Activated naive CD4-positive, alpha-beta T cell treated with anti-CD3 and anti-CD28 coated beads, Interleukin-2, amount 50 U/mL, for 16 hours (primary cell): ENCODE measurements at places on chromosomes 16 and 17.

GRCh38 chr16:23365602-23366240 is 63.6 kb downstream of the SCNN1B start:
- DNase-seq: no peak

- DNase-seq: no peak
These were observed 12.8 kb downstream of the KCNJ12 start for GRCh38 chr17:21388944-21389343.

- DNase-seq: no peak
These were observed 3.5 kb downstream of the LIMD2 start for GRCh38 chr17:63696381-63696961.

GRCh38 chr17:46027048-46027975 is 28.3 kb downstream of the STH start:
- DNase-seq: no peak

DNA sequence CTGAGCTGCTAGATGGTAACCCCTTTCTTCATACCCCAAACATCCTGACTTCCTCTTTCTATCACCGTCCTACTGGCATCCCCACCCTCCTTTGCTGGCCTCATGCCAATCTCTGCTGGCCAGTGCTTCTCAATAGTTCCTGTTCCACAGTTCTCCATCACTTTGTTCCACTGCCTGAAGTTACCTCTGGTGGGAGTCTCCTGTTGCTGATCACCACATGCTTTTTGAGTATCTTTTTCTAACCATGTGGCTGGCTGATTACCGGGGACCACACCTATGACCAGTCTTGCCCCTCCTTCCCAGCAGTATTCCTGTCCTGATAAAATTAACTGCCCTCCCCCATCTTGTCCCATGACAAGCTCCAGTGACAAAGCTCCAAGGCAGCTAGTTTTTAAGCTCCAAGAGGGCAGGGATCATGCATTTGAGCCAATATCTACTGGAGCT is 380.4 kb upstream of the CCL2 start:
- no peak for DNase-seq

GRCh38 chr17:71935341-71935740 is 185.5 kb upstream of the SOX9 start:
- DNase-seq: no peak

DNA sequence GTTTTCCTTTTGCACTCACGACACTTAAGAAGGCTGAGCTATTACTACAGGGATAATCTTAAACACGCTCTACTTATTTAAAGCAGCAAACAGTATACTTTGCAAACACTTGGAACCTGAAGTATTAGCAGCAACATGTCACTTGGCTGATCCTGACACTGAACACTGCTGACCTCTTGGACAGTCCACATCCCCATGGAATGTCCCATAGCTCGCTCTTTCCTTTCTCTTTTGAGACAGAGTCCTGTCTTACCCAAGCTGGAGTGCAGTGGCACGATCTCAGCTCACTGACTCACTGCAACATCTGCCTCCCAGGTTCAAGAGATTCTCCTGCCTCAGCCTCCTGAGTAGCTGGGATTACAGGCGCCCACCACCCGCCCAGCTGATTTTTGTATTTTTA is 26.4 kb downstream of the SMYD4 start:
- no peak for DNase-seq

DNA sequence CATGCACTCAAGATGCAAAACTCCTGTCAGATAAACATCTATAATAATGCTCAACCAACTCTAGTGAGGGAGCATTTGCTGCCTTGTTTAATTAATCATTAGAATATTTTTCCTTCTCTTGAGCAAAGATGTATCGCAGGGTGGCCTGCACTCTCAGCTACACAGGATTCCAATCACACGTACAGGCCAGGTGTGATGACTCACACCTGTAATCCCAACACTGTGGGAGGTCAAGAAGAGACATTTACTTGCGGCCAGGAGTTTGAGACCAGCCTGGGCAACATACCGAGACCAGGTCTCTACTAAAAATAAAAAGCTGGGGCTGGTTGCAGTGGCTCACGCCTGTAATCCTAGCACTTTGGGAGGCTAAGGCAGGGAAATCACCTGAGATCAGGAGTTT is 49.1 kb downstream of the ARHGAP17 start:
- DNase-seq: no peak

GRCh38 chr16:75420987-75421819 is 12.1 kb downstream of the CFDP1 start:
- peak; percentile 16 for DNase-seq

DNA sequence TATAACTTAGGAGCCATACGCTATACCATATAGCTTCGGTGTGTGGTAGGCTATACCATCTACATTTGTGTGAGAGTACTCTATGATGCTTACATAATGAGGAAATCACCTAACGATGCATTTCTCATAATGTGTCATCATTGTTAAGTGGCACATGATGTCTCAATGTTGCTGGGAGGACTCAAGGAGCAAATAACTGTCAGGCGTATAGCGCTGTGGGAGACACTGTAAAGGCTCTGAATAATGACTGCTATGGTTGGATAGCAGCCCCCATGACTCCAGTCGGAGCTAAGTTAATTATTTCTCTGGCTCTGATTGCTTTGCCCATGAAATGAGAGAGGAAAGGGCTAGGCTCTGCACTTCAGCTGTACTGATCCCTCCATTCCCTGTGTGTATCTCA is 197.2 kb downstream of the RGS9 start:
- no peak for DNase-seq

DNA sequence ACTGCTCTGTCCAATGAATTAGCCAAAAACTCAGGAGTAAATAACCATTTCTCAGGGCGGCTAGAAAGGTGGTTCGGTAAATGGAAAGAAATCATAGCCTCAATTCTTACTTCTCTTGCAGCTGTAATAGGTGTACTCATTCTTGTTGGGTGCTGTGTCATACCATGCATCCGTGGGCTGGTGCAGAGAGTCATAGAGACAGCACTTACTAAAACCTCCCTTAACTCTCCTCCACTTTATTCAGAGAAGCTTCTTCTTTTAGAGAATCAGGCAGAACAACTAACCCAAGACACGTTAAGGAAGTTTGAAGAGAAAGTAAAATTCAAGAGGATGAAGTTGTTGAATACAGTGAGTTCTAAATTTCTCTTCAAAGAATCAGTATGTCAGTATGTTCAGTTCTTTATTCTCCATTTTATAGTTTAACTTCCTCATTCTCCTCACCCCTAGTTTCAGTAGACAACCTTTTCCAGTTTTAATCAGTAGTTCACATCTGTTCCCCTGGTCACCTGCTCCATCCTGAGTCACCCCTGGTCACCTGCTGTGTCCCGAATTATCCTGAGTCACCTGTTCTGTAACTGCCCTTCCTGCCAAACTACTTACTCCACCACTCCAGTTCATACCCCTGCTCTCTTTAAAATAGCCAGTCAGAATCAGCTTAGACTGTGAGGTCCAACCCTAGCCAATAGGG is 85.9 kb downstream of the EMP2 start:
- no peak for DNase-seq

DNA sequence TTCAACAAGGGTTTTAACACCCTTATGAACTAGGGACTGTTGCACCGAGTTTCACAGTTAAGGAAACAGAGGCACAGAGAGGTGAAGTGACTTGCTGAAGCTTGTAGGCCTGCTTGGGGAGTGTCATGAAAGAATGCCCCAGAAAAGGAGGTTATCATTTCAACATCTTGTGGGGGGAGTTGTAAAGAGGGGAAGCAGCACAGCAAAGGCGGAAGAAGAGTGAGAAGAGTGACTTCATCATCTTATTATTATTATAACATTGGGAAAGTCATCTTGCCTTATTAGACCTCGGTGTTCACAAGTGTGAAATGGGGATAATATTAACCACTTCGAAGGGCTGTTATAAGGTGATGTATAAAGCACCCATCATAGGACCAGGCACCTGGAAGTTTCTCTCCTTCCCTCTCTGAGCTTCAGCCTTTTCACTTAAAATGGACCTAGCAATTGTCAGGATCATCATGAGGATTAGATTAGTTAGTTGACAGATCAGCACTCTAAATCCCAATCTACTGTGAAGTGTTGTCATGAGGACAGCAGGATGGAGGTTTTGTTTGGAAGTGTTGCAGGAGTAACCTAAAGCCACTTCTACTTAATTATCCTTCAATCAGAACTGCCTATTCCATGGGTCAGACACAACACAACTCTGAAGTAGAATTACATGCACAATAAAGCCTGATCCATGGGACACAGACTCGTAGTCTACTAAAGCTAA is 2.3 kb downstream of the CCL4 start:
- no peak for DNase-seq

- no peak for DNase-seq
These were observed 28.3 kb downstream of the ALDH3A2 start for GRCh38 chr17:19676896-19677295.

DNA sequence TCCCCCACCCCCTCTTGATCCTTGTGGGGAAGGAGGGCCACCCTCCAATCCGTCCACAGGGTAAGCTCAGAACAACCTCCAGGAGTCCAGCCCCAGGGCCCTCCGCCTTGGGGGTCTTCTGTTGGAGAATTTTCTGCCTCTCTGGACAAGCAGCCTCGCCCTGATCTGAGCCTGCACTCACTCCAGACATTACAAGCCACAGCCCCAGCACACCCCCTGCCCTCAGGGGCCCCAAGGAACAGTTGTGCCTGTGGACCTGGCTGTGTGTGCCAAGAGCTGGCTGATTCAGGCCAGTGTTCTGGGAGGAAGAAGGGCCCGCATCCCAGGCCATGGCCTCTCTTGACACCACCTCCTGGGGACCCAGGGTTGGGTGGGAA is 477 bp upstream of the ARHGAP27 start:
- DNase-seq: no peak

- no peak for DNase-seq
These were observed 17.2 kb upstream of the RCVRN start for GRCh38 chr17:9922012-9922848.

GRCh38 chr17:15456972-15457722 is 10.3 kb downstream of the CDRT4 start:
- no peak for DNase-seq

DNA sequence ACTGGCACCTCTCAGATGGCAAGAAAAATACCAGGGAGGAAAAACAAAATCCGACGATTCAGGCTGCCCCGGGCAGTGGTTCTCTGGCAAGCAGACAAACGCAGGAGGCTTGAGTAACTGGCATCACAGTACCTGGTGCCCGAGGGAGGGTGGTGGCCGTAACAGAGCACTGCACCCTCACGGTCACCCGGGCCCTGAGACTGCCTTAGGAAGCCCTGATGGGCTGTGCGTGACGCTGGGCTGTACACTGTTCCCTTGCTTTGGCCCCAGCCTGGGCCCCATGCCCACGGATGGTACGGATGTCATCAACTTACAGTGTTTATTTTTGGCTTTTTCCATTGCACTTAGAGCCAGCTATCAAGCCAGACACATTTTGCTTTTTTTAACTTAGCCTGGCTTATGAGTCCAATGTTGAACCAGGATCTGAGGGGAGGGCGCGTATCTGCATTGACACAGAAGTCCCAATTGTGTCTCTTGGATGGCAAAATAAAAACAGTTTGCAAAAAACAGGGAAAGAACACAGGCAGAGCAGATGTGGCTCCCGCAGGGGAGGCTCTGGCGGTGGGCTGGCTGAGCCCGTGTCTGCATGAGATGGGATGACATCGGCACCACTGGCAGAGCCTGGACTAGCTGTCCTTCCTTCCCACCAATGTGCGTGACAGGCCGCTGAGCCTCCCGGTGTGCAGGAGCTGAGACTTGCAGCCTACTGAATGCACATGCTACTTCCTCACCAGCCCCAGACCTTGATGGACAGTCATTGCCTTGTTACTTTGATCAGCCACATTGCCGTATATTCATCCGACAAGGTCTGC is 287.7 kb downstream of the FOXL1 start:
- no peak for DNase-seq

GRCh38 chr16:89555265-89555664 is 5.2 kb upstream of the RPL13 start:
- DNase-seq: no peak

DNA sequence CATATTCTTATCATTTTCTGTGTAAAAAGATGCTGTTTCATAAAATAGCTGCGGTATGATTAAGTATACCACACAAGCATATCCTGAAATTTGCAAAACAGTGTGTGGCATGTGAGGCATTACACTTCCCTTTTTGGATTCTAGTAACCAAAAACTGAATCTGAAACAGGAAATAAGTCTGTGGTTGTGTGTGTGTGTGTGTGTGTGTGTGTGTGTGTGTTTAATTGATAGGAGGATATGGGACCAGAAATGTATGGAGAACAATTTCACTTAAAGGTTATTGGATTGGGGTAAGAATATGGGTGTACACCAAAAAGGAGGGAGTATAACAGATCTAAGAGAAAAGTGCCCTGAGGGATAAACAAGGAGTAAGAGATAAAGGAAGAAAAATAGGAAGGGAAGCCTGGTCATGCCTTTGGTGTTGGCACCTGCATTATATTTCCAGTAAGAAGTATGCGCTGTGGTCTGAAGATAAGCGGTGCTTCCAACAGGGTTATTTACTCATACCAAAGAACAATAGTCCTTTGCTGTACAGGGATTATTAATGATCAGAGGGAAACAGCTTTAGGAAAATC is 4.0 kb downstream of the LYRM1 start:
- no peak for DNase-seq

DNA sequence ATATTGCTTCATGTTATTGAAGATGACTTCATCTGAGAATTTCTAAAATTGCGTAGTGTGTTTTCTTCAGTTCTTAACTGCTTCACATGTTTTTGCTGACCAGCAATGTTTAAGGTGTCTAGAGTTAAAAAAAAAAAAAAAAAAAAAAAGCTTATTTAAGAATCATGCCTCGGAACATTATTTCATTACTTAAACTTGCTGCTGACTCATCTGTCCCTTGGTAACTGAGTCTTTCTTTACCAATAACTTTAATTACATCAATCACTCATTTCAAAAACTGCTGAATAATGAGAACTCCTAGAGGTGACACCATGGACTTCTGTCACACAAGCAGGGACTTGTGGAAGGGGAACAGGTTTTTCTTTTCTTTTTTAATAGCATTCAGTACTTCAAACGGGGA is 16.2 kb downstream of the IRX5 start:
- DNase-seq: no peak

- DNase-seq: no peak
These were observed 9.2 kb downstream of the C1QTNF1 start for GRCh38 chr17:79033046-79033616.

DNA sequence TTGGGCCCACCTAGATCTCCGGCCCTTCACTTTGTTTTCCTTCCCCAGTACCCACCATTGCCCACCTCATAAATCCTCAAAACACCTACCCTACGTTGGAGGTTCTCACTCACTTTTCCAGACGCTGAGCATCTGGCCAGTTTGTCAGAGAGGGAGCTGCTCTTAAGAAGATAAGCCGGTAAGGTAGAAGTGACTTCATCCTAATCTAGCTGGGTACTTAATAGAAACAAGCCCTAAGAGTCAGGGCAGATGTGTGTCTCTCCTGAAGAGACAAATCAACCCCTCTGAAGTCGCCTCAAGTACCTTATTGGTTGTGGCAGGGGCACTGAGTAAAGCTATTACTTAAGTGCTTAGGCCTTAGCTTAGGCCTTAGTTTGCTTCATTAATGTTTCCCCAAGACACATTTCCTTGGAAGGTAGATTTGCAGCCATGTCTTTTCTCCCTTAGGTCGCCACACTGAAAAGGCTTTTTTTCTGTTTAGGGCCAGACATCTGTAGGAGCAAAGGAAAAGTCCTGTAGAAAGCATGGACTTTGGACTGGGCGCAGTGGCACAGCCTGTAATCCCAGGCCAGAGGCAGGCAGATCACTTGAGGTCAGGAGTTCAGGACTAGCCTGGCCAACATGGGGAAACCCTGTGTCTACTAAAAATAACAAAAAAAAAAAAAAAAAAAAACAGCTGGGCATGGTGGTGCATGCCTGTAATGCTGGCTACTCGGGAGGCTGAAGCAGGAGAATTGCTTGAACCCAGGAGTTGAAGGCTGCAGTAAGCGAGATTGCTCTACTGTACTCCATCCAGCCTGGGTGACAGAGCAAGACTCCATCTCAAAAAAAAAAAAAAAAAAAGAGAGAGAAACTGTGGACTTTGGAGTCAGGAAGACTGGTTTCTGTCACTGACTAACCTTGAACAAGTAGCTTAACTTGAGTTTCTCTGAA is 1.0 kb downstream of the TACO1 start:
- no peak for DNase-seq
